ENCODE measurements at places on chromosomes 2 and 18. TPM values are rescaled to one million over a fixed set of nuclear protein-coding genes. Genes with fewer than 3 reads are reported as not detected.

NOSTRIN gene
- not detected for total RNA-seq

DNA sequence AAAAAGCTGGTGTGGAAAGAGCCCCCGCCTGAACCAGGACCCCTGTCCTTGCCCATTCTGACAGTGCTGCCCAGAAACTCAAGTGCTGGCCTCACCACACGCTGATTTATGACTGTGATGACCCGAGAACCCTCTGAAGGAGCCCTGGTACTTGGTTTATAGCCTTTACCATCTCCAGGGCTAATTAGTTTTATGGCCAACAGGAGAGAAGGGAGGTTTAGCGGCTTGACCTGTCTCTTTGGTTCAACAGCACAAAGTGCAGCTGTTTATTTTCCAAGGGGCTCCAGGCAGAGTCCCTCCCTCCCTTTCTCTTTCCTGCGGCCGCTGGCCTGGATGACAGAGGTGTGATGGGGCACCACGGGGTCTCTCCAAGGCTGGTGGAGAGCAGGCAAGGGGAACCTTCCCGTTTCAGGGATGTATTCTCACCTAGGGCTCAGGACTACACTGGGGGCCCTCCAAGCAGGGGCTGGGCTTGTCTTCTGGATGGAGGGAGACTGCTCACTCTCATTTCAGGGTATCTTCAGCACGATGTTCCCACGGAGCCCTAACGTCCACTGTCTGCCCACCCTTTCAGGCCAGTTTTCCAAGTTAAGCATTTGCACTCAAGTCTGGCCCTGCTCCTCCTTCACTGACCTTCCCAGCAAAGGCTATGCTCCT lies 174.2 kb upstream of the GLI2 start:
- DNase-seq: no peak

- no peak for DNase-seq
Measured at GRCh38 chr2:10119601-10120157, 2.9 kb upstream of the RRM2 start.

GRCh38 chr2:198175271-198175670 lies 370.9 kb downstream of the PLCL1 start:
- no peak for DNase-seq

ALPP gene
- 0.15 TPM for total RNA-seq

GRCh38 chr2:64300066-64300465 lies 153.9 kb upstream of the LGALSL start:
- DNase-seq: no peak

DNA sequence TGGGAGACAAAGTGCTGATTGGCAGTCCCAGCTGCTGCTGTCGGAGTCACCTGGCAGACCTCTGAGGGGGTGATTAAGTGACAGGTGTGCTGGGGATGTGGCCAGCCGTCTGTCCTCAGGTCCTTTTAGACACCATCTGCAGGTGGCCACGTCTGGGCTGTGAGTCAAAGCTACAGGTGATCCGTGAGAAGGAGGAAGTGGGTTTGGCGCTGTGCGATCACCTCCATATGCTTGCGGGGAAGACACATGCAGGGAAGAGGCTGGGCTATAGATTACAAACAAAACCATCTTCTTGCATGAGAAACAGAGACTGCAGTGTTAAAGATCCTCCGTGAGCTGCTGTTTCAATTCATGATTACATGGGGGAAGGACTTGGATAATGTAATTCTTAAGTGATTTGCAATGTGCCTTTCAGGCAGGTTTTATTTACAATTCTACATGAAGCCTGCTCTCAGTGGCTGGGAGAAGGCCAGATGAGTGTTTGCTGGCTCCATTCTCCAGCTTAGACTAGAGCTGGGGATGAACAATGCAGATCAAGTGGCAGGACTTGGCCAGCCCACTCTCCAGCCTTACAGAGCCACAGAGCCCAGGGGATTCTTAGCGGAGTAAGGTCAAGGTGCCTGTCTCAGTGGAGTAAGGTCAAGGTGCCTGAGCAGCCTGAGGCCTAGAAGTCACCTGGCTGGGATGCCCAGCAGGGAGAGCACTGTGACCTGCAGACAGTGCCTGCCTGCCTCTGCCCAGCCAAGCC lies 87.8 kb downstream of the LYPD1 start:
- DNase-seq: peak; percentile 37

DNA sequence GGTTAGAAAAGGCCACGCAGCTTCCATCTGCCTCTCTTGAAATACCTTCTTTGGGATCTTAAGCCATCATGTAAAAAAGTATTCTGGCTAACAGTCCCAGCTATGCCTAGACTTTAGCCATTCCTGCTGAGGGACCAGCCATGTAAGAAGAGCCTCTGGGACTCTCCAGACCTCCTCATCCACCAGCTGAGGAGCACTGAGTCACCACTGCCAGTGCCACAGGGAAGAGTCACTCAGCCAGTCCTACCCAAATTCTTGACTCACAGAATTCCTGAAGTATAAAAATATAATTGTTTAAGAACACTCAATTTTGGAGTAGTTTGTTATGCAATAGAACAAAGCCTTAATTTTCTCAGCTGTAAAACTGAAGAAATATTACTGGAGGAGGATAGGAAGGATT lies 436.7 kb downstream of the ZEB2 start:
- no peak for DNase-seq

ALLC gene
- not detected for total RNA-seq

GRCh38 chr2:168928113-168928831 lies 27.2 kb downstream of the G6PC2 start:
- no peak for DNase-seq

DNA sequence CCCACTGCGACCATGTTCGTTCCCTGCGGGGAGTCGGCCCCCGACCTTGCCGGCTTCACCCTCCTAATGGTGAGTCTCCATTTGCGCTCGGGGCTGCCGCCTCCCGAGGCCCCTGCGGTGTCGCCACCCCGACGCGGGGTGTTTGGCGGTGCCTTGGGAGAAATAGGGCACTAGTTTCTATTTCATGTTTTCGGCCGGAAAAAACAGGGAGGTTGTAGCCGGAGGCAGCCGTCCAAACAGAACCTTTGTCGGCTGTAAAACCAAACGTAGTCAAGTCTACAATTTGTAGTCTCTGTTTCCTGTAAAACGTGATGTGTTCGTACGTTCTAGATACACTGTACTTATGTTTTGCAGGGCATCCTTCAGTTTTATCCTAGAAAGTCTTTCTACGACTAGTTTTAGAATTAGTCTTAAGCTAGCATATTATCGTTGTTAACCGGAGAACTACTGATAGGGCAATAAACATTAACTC lies 290 bp downstream of the PSMG2 start:
- no peak for DNase-seq

SPRED2 gene
- 16.1 TPM for total RNA-seq

DNA sequence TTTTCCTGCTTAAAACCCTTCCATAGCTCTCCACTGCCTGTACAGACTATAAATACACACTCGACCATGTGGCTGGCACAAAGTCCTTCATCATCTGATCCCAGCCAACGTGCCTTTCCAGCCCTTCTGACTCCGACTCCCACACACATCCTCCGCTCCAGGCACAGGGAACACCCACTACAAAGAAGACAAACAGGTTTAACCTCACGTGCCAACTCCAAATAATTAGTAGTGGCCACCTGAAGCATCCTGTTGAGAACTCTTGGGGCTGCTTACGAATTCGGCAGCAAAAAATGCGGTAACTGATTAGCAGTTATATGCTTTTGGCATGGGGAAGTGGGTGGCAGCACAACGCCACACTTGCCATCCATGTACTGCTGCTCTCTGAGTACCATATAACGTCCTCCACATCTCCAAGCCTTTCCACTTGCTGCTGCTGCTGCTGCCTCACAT lies 12.1 kb downstream of the SPIRE1 start:
- no peak for DNase-seq

DNA sequence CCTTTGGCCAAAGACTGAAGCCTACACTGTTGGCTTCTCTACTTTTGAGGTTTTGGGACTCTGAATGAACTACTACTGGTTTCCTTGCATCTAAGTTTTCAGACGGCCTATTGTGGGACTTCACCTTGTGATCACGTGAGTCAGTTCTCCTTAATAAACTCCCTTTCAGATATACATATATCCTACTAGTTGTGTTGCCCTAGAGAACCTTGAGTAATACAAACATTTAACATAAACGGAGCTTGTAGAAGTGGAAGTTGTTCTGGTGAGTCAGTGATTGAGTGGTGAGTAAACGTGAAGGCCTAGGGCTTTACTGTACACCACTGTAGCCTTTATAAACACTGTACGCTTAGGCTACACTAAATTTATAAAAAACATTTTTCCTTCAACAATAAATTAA lies 107.2 kb upstream of the CDH2 start:
- DNase-seq: no peak

- no peak for DNase-seq
Measured at GRCh38 chr2:227020416-227020815, 143.6 kb downstream of the COL4A4 start.

LRATD1 gene
- 1.3 TPM for total RNA-seq

INHA gene
- total RNA-seq: 1.8 TPM

DNA sequence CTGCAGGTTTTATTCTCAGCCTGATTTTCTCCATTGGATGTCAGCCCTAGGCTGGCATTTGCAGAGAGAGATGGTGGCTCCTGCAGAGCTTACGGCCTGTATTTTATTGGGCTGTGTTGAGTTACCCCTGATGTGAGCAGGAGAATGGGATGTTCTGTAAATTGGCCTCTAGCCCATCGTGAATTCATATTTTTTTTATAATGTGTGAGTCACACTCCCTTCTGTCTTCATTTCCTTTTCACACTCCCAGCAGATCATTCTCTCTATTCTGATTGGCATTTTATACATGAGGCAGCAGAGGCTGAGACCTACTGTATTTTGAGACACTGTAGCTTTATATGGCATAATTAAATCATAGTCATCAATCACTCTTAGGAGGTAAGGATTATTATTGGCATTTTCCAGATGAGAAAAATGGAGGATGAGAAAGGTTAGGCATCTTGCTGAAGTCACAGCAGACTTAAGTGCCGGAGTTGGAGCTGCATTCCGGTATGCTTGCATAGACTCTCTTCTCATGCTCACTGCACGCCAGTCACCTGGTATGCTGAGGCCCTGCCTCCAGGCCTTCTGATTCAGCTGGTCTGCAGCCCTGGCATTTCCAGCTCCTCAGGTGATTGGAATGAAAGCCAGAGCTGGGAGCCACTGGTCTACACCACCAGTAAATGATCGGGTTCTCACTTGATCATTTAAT lies 142.4 kb downstream of the NEDD4L start:
- DNase-seq: no peak

- DNase-seq: peak; percentile 37
Measured at GRCh38 chr2:179020156-179020750, 29.7 kb downstream of the CCDC141 start.

TANC1 gene
- total RNA-seq: 8.4 TPM
